ENCODE measurements at places on chromosomes 4 and X.

DNA sequence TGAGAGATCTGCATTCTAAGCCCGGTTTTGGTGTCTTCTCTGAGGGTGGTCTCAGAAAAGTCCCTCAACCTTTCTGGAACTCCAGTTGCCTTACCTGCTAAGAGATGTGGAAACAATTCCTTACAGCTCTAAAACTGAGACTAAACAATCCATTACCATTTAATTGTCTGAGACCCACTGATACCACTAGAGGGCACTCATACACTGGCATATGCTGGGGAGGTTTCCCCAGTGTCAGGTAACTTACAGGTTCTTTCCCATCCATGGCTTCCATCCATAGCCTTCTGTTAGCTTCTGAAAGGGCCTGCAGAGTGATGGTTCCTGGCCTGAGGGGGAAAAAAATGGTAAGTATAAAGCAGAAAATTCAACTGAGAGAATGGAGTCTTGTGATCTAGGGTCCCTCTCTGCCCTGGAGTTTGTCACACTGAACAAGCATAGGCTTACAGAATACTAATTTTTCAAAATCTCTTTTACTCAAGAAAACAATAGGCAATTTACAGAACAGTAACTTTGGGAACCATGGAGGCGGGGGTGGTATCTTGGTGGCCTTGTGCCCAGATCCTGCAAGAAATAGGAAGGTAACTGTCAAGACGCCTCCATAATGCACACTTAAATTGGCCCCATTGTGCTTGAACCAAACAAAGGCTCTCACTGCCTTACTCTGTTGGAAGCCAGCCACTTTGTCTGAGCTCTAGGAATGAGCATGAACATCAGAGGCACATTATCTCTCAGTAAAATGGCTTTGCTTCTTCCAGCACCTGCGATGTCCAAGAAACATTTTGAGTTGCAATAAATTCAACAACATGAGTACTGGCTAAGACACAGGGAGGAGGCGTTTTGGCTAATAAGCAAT is 236.1 kb downstream of the OPHN1 start:
- no peak for DNase-seq

DNA sequence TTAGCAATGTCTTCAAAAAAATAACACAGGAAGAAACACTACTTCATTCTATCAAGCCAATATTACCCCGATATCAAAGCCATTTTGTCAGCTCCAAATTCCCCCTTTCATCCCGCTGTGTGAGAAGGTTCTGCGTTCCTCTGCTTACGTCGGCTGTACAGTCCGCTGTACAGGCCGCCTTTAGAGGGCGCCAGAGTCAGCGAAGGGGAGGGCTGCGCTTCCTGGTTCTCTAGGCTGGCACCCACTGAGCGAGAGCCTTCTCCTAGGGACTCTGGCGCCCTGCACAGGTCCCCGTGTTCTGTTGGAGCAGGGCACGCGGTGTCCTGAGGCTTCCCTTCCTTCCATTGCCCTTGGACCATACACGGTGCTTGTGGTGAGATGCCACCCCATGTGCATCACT is 25.3 kb upstream of the CT45A1 start:
- no peak for DNase-seq

GRCh38 chr4:21001490-21001889 is 301.2 kb downstream of the PACRGL start:
- DNase-seq, result no peak

DNA sequence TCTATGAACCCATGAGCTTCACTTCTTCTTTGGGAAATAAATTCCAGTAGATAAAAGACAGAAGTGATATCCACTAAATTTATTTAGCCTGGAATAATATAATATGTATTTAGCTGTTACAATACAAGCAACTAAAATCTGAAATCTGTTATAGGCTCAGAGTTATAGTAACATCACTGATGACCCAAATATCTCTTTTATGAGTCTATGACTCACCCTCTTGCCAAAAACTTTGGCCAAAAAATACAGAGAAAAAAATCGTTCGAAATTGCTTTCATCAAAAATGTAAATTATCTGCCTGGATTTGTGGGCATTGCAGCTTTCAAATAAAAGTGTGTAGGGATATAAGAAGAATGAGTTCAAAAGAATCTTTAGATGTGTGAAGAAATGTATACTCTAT is 89.4 kb upstream of the DKK2 start:
- no peak for DNase-seq

- DNase-seq, result no peak
These were observed 202.7 kb downstream of the DCLK2 start for GRCh38 chr4:150280975-150281374.
